Stimulated activated effector memory CD8-positive, alpha-beta T cell treated with anti-CD3 and anti-CD28 coated beads, Interleukin-12 subunit alpha, Interleukin-12 subunit beta, amount 100 ng/mL, for 72 hours (primary cell): ENCODE measurements at places on chromosomes 16 and 17.

DNA sequence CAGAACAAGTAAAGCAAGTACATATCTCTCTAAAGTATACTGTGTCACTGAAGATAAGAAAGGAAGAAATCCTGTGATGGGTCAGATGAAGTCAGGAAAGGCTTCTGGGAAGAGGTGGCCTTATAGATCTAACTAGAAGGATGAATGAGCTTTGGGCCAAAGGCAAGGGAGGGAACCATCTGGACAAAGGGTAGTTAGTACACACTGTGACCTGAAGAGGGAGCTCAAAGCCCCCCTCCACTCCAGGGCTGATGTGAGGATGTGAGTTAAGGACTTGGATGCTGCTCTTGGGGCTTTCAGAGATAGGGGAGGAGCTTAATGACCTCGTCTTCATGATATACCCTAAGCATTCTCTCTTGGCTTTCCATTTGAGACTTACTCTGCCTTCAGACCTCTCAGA, 185.3 kb upstream of the CACNG3 start:
- peak; percentile 53 for DNase-seq

DNA sequence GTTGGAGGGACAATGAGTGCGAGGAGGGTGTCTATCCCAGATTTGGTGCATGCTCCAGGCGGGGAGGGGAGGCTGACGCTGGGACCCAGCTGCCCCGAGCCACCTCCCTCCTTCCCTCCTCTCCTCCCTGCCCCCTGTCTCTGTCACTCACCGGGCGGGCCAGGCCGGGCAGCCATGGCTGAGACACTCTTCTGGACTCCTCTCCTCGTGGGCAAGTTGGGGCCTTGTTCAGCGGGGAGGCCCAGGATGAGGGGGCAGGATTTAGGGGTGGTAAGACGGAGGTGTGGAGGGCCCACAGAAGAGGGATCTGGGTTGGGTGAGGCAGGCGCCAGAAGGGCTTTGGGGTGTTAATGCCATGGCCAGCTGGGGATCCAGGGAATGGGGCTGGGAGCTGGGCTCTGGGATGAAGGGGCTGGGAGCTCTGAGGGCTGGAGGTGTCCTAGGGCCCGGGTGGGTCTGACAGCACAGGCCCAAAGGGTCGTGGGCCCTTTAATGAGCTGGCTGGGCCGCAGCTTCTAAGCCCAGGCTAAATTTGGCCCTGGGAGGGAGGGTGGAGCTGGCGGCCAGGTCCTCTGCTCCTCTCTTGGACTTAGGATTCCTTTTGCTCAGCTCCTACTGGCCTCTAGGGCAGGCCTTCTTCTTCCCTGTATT, at the start of gene SGCA:
SGCA (plus strand) TSS at position 139 of the 651 bp plus-strand sequence; CDS start at position 175, 36 bp downstream.
- DNase-seq, result no peak

DNA sequence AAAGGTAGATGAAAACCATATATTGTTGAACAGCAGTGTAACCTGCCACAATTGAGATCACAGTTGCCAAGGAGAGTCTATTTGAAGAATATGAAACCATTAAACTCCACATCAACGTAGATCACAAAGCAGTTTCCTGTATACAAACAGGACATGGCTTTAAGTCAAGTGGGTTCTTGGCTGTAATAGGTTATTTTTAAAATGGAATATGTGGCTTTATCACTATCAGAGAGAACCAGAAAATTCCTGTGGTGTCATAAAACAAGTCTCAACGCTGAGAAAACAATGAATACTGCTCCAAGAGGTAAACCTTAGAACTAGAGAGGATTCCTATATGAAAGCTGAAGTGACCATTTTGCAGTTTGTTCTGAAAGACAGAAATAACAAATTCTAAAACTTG, 999.7 kb downstream of the CDH11 start:
- no peak for DNase-seq

DNA sequence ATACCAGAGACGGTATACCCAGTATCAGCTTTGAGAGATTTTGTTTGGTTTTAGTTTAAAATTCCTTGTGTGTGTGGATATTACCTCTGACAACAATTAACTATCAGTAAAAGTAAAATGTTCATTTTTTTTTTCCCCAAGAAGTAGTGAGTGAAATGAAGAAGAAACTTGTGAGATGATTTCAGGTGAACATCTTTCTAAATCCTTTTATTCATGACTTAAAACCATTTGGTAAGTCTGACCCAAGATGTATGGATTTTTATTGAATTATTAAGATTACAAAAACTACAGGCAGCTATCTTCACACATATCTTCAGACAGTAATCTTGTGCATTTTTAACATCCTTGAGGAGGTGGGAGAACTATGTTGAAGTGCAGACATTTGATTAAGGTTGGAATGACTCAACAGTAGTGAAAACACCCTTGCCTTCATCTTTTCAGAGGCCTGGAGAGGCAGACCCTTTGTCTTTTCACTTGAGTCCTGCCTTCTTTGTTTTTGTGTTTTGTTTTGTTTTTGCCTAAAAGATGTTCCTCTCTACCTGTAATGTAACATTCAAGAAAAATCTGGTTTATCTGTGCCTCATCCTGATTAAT, 240.3 kb upstream of the TBX2 start:
- no peak for DNase-seq

DNA sequence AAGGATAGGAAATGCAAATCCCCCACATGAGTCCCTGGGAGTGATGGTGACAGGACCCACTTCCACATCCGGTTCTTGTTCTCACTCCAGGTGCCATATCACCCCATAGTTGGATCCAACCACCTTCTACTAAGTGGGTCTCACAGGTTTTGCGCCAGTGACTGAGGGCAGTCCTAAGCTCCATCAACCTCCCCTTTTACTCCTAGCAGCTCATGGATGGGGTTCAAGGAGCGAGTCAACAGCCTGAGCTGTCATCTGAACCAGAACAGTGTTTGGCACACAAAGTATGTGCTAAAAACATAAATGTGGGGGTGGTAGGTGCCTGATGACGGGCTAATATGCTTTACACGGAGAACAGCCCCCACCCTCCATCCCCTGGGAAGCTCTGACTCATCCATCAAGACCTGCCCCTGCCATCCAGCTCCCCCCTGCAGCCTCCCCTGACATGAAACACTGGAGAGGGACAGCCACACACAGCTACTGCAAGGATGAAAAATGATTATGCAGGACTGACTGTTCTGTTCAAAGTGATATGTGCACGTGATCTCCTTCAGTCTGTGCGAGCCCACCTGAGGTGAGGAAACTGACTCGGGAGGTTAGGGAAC, 143.2 kb upstream of the CDH5 start:
- no peak for DNase-seq

- DNase-seq, result peak; percentile 34
Measured at GRCh38 chr17:40303009-40303657, 5.8 kb upstream of the RARA start.

GRCh38 chr16:75794426-75794825, 68.1 kb upstream of the CPHXL start:
- no peak for DNase-seq
